Activated B cell treated with CpG ODN at 0.5 μM for 24 hours (primary cell): ENCODE measurements at places on chromosomes 2 and 18. TPM values are rescaled to one million over a fixed set of nuclear protein-coding genes. Genes with fewer than 3 reads are reported as not detected.

The SPATA3 gene
- total RNA-seq = not detected in 2 replicates

DNA sequence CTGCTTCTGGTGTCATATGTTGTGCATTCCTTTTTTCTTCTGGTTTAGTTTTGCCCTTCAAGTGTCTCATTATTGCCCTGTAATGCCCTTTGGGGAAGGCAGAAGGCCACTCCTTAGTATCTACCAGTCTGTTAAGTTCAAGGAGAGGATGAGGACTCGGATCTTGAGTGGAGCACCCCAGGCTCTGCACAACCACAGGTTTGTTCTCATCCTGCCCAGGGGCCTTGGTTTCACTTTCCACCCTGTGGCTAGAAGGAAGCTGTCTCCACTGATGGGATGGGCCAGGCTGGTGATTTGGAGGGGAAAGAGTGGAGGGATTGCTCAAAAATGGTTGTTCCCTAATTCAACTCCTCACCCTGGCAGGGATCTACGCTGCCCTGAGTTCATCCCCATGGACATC, 30.2 kb upstream of the RAB11FIP5 start:
- no peak for DNase-seq

GRCh38 chr2:25587361-25587760, 86.0 kb downstream of the DTNB start:
- no peak for DNase-seq

DNA sequence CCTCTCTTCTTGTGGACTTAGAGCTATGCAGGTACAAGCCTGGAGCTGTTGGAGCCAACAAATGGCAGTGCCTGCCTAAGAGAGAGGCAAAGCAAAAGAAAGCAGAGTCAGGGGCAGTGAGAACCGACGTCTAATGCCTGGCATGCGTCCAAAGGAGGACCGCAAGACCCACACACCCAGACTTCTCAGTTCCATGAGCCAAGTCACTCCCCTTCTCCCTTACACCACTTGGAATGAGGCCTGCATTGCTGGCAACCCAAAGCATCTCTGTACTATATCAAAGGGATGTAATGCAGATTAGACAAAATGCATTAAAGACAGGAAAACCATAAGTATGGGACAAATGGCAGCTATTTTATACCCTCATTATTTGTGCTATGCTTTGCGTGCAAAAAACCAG, 49.9 kb upstream of the RNU4ATAC start:
- no peak for DNase-seq
